Stimulated activated CD8-positive, alpha-beta memory T cell treated with anti-CD3 and anti-CD28 coated beads, Interleukin-2, amount 100 ng/mL, for 1 hour (primary cell): ENCODE measurements at places on chromosomes 11 and 22.
A peak's percentile ranks its signal among the peaks of the same experiment; 100 is the strongest.

- DNase-seq = no peak
Observed at GRCh38 chr11:8061555-8062428, 19.2 kb upstream of the TUB start.

DNA sequence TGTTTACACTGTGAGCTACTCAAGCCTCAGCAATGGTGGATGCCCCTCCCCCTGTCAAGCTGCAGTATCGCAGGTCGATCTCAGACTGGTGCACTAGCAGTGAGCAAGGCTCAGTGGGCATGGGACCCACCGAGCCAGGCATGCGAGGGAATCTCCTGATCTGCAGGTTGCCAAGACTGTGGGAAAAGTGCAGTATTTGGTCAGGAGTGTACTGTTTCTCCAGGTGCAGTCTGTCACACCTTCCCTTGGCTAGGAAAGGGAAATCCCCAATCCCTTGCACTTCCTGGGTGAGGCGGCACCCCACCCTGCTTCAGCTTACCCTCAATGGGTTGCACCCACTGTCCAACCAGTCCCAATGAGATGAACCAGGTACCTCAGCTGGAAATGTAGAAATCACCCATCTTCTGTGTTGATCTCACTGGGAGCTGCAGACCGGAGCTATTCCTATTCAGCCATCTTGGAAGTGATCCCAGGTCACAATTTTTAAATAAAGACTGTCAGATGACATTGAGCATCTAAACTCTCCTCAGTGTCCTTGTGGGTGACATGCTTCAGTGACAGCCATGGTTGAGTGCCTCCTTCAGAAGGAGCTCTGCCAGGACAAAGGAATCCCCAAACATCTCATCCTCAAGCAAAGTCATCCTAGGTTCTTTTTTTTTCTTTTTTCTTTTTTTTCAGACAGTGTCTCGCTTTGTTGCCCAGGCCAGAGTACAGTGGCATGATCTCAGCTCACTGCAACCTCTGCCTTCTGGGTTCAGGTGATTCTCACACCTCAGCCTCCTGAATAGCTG is 10.8 kb downstream of the SLC22A24 start:
- no peak for DNase-seq

- DNase-seq = no peak
Observed at GRCh38 chr11:76240161-76240540, 33.8 kb upstream of the WNT11 start.

DNA sequence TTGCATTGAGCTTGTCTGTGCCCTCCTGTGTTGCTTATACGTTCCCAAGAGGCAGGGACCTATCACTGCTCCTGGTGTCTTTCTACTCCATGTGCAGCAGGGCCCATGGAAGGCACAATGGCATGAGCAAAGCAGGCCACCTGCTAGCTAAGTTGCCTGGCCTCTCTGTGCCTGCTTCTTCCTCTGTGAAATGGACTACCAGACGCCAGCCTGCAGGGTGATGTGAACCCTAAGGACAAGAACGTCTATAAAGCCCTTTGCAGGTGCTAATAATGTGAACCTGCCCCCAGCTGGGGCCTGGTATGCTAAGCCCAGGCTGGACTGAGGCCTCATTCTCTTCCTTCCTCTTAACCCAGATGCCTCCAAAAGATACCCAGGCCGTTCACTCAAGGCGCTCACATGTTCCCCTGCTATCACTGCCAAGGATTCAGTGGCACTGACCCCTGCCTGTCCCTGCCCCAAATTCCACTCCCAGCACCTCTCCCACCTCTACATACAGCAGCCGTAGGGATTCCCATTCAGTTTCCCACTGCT is 4.0 kb downstream of the GUCD1 start:
- DNase-seq = no peak

GRCh38 chr11:113504071-113504470 is 28.9 kb upstream of the DRD2 start:
- DNase-seq = no peak

GRCh38 chr11:10784232-10785145 is 24.2 kb downstream of the EIF4G2 start:
- no peak for DNase-seq

GRCh38 chr11:14480716-14481115 is 18.9 kb downstream of the COPB1 start:
- DNase-seq = no peak

- DNase-seq = no peak
Observed at GRCh38 chr22:17339095-17339693, 30.1 kb upstream of the CECR2 start.

DNA sequence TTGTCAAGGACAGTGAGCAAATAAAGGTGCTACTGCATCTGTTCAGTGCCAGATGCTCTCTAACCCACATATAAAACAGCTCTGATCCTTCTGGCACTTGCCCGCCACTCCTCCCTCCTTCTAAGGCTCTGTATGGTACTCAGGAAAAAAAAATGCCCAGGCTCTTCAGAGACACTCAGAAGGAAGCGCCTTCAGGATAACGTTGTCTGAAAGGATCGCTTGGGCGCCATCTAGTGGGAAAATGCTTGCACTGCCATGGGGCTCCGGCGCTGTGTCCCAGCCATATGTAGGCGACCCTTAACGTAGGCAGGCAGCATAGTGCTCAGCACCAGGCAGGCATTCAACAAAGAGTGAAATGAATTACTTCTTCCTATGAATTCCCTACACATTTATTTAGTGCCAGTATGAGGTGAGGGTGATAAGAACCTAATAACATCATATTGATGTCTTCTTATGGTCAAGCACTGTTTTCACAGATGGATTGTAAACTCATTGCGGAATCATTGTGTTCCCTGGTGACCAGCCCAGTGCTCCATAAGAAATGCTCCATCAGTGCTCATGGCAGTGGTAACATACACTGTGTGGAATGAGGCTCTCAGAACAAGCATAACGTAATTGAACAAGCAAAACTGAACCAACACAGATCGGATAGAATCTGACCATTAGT is 39.6 kb downstream of the PAMR1 start:
- DNase-seq = peak; percentile 43

DNA sequence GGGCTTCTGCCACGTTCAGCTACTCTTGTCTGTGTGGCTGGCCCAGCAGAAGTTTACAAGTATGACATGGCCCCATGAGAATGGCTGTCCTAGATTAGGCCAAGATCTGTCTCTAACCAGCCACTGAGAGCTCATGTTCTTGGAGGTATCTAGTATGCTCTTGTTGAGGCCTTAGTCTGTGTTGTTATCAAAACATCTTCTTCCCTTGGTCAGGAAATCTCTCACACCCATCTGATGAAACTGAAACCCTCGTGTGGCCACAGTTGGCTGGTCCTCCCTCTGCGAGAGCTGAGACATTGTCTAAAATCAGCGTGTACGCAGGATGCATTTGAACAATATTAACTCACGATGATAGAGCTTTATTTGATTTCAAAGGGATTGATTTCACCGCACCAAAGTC is 109.0 kb upstream of the NNMT start:
- DNase-seq = no peak

DNA sequence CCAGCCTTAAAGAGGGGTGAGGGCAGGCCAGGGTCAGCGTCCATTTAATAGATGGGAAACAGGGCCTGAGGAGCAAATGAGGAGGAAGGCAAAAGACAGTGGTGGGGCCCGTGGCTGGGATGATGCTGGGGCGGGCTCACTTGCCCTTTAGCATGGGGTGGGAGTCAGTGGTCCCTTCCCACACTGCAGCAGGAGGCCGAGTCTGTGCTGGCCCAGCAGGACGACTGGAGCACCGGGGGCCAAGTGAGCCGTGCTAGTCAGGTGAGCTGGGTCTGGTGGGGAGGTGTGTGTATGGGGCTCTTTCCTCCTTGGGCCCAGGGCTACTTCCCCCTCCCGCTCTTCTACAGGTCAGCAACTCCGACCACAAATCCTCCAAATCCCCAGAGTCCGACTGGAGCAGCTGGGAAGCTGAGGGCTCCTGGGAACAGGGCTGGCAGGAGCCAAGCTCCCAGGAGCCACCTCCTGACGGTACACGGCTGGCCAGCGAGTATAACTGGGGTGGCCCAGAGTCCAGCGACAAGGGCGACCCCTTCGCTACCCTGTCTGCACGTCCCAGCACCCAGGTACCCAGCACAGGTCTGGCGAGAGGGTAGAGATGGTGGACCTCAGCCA is 12.8 kb downstream of the SCYL1 start:
- no peak for DNase-seq

DNA sequence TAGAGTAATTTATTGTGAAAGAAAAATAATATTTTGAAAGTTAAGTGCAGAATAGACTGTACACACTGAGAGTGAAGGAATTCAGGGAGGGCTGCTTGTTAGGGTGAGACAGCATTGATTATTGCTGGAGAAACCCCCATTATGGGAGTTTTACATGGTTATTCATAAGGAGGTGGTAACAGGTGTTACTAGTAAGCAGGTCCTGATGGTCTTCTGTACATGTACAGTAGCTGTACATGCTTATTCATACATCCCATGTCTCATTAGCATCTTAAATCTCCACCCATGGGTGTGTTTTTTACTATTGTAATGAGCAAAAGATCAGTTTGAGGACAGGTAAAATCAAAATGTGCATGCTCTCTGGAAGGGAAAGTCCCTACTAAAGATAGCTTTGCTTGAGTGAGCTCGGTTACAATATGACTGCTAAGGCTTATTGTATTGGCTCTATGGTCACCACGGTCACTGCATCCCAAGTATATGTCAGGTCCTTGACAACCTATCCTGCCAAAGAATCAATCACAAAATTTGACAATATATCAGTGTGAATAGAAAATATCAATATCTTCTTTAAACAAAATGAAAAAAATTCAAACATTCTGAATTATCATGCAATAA is 6.2 kb downstream of the KDM4F start:
- no peak for DNase-seq

DNA sequence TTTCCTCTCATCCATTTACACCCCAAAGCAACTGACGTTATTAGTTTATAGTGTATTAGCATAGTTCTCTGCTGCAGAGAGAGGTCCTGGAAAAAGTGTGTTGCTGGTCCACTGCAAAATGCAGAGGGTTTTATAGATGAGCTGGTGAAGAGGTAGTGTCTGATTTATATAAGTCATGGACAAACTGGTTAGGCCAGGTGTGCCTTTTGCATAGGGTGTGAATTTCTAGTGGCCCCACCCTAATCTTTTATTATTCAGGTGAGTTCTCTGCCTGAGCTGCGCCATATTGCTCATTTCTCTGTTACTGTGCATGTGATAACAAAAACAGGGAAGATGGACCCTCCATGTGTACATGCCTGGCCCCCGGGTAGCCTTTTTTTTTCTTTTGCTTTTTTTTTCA is 43.1 kb upstream of the TRIM77 start:
- no peak for DNase-seq

GRCh38 chr11:65213322-65214211 is 31.8 kb downstream of the CAPN1 start:
- DNase-seq = no peak

- DNase-seq = no peak
Observed at GRCh38 chr22:21067075-21067900, 21.5 kb downstream of the LRRC74B start.

- DNase-seq = no peak
Observed at GRCh38 chr11:36930256-36930655, 332.2 kb upstream of the RAG2 start.

DNA sequence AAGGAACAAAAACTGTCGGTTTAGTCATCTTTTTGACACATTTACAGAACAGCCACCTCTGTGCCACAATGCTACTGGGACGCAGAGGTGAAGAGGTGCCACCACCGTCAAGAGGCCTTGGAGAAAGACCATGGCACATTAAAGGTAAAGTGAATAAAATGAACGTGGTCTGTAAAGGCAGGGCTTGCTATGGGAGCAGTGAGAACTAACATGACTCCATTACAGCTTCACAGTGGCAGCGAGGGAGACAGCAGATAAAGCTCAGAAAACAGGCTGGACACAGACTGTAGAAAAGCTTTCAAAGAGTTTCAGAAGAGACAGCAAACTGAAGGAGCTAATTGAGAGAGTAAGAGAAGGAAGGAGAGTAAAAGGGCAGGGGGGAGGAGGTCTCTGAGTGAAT is 102.9 kb downstream of the GAB2 start:
- no peak for DNase-seq

DNA sequence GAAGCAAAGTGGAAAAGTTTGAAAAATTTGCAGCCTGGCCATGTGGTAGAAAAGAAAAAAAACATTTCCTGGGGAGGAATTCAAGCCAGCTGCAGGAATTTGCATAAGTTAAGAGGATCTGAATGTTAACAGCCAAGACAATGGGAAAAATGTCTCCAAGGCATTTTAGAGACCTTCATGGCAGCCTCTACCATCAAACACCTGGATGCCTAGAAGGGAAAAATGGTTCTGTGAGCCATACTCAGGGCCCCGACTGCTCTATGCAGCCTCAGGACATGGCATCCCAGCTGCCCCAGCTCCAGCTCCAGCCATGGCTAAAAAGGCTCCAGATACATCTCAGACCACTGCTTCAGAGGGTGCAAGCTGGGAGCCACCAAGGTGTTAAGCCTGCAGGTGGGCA is 149.1 kb upstream of the SOX6 start:
- no peak for DNase-seq

DNA sequence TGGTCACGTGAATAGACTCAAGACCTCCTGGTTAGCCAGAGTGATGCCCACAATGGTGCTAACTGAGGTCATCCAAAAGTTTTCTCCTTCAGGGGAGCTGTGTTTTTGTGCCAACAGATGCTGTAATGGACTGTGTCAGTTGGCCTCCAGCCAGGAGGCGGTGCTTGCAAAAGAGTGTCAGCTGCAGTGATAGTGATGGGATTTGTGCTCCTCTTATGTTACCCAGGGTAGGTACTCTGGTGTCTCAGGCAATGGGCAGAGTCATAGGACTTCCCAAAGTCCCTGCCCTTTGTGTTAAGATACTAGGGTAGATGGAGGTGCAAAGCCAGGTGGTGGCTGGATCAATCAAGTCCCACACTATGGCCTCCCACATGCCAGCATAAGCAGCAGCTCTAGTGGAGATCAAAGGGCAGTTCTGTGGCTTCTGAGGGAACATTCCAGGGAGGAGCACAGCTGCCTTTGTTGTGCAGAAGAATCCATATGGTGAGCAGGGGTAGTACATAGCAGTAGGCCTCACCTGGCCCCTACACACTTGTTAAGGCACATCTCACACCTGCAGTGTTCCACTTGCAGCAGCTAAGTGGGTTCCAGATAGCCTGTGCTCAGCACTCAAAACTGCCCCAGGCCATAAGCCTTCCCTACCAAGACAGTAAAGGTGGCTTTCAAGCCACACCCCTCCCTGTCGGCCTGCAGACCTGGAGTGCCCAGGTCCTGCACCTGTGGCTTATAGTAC is 9.4 kb upstream of the FANCF start:
- no peak for DNase-seq
